PC-9 (cell line): ENCODE measurements at places on chromosomes 16 and 17. TPM values are rescaled to one million over a fixed set of nuclear protein-coding genes. Genes with fewer than 3 reads are reported as not detected.

GRCh38 chr17:31008374-31009041, 37.7 kb downstream of the RNF135 start:
- DNase-seq: no peak

- DNase-seq: peak; percentile 85
These were observed 15.1 kb upstream of the DHX8 start for GRCh38 chr17:43468691-43469139.

DNA sequence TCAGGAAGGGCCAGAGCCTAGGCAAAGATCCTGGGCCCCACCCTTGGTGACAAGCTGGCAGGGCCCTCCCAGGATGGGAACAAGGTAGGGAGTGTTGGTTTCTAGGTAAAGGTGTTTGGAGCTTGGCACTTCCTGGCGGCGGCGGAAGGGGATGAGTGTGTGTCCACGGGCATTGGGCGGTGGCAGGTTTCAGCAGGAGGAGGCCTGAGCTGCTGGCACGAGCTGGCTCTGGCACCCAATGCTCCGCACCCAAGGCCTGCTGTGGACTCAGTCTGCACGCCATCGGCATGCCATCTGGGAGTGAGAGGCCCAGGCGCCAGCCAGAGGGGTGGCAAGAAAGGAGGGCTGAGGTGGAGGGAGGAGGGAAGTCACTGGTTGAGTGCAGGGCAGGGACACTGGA, 46.9 kb upstream of the TAC4 start:
- peak; percentile 84 for DNase-seq

- no peak for DNase-seq
These were observed 95.7 kb downstream of the WNT3 start for GRCh38 chr17:46722662-46723285.

DNA sequence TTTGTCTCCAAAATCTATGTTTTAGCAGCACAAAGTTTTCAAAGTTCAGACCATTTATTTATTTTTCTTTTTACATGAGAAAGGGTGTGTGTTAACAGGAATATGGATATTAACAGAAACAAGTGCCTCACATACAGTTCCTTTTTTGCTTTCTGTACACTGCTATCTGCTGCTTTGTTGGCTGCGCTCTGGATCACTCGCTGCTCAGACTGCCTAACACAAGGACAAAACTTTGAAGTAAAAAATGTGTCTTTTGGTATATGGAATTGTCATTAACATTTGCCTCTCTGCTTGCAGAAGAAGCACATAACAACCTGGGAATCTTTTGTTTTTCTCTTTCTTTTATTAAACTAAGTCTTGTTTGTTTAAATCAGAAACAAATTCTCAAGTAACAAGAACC, 262.8 kb downstream of the ZFHX3 start:
- DNase-seq: no peak

- no peak for DNase-seq
These were observed 617 bp upstream of the CCR7 start for GRCh38 chr17:40565769-40566409.

GRCh38 chr17:27944546-27945332, 51.6 kb upstream of the LYRM9 start:
- DNase-seq: no peak

- no peak for DNase-seq
These were observed 116.6 kb downstream of the PRKCB start for GRCh38 chr16:23952128-23952970.

DNA sequence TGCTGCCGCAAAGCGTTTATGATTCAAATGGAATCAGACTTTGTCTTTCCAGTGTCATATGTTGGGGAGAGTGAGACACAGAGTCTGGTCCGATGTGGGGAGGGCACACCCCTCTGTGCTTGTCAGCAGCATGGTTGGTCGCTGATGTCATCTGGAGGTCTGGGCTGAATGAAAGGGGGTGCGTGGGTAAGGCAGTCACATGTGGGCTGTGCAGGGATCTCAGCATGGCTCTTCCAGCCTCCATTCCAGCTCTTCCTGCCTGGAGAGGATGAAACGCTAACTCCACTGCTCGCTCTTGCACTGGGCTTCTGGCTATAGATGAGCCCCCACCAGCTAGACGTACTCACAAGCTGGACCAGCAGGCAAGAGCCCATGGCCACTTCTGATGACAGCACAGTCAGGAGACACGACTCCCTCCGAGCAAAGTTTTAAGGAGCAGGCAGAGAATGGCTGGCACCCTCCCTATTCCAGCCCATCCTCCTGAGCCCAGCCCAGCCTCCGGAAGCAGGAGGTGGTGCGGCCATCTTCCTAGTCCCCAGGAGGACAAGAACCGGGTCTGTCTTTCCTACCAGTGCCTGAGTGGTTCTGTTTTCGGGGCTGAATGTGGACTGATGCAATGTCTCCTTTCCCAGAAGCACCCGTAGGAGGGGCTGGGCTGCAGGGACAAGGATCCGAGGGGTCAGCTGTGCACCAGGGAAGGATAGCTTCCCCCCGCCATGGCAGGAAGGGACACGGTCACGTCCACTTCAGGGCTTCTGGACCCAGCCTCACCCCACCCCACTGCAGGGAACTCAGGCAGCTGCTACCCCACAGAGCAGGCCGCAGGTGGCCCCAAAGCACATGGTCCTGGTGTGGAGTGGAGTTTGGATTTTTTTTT, 41.5 kb upstream of the CBFA2T3 start:
- DNase-seq: no peak

- no peak for DNase-seq
These were observed 28.8 kb upstream of the ABCC11 start for GRCh38 chr16:48276102-48276501.

DNA sequence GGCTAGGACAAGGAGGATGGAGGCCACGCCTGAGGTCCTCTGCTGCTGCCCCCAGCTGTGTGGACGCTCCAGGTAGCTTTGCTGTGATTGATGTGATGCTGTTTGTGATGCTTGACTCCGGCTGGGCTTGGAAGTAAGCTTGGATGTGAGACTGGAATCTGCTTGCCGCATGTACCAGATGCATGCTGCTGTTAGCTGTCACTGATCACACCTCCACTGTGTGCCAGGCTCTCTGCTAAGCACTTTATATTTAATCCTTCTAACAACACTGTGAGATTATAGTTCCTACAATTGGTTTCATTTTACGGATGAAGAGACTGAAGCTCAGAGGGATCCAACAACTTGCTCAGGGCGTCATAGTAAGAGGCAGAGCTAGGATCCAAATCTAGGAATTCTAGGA, 23.5 kb downstream of the SNX29 start:
- DNase-seq: no peak

GRCh38 chr16:86158688-86159360, 259.9 kb downstream of the IRF8 start:
- no peak for DNase-seq

- DNase-seq: no peak
These were observed 103.0 kb downstream of the SNX29 start for GRCh38 chr16:12079412-12079965.

DNA sequence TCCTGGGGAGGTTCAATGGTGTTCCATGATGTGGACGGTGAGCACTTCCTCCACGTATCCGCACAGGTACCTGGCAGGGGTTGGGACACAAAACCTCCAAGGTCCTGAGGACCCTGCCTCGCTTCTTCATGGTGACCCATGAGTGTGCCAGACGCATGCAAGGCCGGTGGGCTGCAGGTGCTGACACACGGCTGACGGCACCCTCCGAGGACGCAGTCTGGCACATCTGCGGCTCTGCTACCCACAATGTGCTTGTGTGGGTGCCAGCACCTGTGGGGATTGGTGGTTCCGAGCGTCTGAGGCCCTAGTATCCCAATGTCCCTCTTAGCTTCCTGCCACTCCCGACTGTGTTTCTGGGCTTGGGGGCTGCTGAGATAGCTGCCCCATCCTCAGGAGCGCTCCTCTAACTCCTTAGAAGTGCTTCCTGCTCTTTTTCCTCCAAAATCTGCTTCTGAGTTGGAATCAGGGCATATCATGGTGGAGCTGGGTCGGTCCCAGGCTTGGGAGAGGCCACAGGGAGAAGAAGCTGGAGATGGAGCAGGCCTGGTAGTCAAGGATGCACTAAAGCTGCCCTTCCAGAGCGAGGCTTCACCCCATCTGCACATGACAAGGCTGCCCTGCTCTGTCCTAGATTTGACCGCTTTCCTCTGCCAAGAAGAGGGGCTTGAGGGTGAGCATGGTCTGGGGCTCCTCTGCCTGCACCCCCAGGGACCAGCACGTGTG, 1.6 kb downstream of the CYGB start:
- DNase-seq: no peak

DNA sequence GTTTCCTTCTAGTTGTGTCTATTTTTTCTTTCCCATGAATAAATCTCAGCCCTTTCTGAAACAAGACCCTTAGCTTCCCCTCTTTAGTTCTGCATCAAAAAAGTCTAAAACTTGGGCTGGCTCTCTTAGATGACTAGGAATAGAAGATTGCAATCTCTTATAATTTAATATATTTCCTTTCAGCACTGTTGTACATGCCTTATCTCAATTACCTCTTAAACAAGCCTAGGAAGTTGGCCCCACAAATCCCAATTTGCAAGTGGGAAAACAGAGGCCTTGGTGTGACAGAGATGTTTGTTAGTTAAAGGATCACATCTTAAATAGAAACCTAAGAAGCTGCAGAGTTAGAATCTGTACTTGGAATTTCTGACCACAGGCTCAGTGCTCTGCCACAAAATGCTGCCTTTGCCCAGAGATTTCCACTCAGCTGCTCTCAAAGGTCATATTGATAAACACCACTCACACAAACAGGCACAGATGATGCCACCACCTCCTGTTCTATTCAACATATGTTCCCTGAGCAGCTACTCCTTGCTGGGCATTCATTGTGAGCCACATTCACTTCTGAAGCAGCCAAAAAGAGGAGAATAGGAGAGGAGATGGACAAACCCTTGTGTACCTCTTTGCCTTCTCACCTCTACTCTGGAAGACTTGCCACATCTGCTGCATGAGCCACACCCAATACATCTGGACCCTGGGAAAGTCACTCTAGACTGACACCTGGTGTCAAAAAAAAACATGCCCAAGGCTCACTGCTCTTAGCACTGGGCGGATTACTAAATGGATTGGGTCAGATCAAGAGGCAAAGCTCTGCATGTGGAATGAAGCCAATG, 5.5 kb downstream of the CCDC182 start:
- no peak for DNase-seq

DNA sequence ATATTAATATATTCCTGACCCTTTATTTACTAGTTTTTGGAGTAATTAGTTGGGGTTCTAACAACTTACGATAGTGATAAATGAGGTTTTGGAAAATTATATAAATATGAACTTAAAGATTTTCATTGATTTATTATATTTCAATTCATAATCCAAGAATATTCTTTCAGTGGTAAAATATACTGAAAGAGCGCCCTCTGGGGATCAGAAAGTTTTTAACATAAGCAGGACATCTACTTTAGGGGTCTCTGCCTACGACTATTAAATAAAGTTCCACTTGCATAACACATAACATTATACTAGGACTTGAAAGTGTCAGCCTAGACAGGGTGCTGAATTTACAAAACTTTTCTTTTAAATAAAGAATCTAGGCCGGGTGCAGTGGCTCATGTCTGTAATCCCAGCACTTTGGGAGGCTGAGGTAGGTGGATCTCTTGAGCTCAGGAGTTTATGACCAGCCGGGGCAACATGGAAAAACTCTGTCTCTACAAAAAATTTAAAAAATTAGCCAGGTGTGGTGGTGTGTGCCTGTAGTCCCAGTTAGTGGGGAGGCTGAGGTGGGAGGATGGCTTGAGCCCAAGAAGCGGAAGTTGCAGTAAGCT, 15.6 kb downstream of the RFWD3 start:
- DNase-seq: no peak

Gene GCGR
- not detected in 2 replicates for total RNA-seq

Gene ABCC12
- not detected in 2 replicates for total RNA-seq

Gene ZPBP2
- total RNA-seq: not detected in 2 replicates

Gene RRAD
- 0.24 TPM in 1 of 2 replicates, not detected in the other for total RNA-seq

Gene FBXO39
- not detected in 2 replicates for total RNA-seq
